ENCODE measurements at places on chromosomes 2 and 18.

DNA sequence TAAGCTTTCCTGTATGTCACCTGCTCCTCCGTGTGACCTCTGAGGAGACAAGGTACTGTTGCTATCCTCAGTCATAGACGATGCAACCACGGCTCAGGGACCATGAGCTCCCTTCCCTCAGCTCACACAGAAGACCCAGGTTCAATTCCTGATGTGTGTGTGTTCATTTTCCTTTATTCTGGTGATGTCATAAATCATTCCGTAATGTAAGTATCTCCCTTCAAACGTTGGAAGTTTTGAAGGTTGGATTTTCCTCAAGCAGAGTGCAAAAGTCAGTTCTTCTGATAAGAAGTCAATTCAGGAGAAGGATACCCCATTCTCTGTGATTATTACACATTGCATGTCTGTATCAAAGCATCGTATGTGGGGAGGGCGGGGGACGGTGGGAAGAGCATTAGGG lies 118.9 kb upstream of the FAM136A start:
- DNase-seq, result no peak

DNA sequence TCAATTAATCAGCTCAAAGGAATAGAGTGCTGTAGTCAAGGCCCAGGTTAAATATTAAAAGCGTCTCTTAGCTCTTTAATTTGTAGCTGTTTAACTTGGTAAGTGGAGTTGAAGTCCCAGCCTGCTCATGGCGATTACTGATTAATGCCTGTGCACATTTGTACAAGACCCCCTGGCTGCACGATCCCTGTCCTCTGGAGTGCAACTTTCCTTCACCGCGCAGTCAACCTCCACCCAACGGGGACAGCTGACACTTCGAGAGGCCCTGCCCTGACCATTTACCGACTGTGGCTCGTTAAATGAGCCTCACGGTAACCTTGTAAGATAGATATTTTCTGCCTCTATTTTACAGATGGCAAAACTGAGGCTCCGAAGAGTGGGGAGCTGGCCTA lies 5.5 kb upstream of the CYS1 start:
- DNase-seq, result no peak

DNA sequence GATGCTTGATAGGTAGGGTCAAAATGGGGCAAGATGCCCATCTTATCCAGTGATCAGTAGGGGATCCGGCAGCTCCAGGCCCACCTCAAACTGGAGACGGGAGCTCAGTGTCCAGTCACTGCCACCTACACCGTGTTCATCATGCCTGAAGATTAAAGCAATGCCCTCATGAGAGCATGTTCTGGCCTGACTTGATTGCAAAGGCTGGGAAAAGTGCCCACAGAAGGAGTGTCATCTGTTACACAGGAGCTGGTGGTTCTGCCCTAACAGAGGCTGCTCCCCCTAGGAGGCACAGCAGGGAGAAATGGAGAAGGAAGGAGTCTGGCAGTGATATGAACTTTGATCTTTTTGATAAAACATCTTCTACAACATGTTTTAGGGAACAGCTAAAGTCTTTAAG lies 92.3 kb downstream of the CCBE1 start:
- DNase-seq, result no peak

DNA sequence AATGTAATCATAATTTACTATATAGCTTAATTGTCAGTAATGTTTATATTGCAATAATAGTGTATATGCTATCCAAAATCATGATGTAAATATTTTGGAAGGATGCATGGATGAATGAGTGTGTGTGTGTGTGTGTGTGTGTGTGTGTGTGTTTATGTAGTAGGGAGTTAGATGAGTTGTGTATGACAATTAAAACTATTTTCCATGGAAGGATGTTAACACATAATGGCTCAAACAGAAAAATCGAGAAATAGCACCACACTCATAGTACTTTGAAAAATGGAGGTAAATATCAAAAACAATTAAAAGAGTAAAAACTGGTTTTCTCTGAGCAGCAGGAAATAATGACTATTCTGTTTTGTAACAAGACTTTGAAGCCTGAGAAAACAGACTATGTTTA lies 8.1 kb upstream of the IL36A start:
- no peak for DNase-seq

DNA sequence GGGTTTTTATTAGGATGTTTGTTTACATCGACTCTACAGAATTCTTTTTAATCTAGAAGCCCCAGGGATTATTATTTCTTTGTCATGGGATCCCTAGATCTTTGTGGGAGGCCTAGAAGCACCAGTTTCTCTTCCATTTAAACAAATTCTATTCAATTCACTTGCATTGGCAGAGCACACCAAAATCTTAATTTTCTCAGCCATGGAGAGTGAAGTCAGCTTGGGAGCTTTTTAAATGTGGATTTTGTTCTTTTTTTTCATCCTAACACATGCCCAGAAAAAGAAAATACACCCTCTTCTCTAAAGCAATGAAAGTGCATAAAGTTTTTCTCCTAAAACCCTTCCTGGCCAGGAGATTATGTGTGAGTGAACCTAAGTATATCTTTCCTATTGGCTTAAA lies 38.5 kb downstream of the CDCA7 start:
- no peak for DNase-seq

DNA sequence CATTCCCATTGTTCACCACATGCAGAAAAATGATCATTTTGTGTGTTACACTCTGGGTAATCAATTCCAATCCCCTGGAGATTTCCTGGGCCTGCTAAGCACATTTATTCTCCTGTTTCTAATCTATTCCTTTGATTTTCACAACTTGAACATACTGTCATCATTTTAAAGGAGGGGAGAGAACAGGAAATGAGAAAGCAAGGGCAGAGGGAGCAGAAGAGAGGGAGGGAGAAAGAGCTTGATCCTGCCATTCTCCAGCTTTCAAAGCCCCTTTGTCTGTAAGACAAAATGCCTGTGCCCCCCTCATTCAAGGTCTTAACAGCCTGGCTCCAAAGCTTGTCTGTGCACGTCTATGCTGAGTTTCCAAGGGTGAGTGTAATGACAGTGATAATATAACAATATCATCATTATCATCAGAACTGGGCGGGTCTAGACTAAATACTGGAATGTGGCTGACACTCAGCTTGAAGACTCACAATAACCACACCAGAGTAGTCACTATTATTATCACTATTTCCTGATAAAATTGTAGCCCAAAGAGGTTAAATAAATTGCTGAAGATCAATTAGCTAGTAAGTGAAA lies 164.4 kb upstream of the KLHL29 start:
- no peak for DNase-seq
